ENCODE measurements at places on chromosomes 7 and 10.
A peak's percentile ranks its signal among the peaks of the same experiment; 100 is the strongest.

- no peak overlapping the region for H3K27ac ChIP-seq
- no peaks in the 10 kb centered on the region for H3K4me1 ChIP-seq
- no peaks in the 10 kb centered on the region for H3K36me3 ChIP-seq
- no peak overlapping the region for H3K4me3 ChIP-seq
- H3K27me3 ChIP-seq, result no peaks in the 10 kb centered on the region
These were observed 114.0 kb upstream of the CNTNAP2 start for GRCh38 chr7:146002431-146003078.

- no peaks in the 10 kb centered on the region for H3K36me3 ChIP-seq
- H3K4me3 ChIP-seq, result no peak overlapping the region
- H3K27ac ChIP-seq, result no peak overlapping the region
- DNase-seq, result no peak
These were observed 305.2 kb upstream of the PRKCQ start for GRCh38 chr10:6885284-6885683.

- H3K27me3 ChIP-seq, result peaks cover 43% of the 10 kb centered on the region
- peak overlapping the region; percentile 78 for H3K4me3 ChIP-seq
- peak overlapping the region; percentile 19 for H3K27ac ChIP-seq
- H3K4me1 ChIP-seq, result peaks cover 25% of the 10 kb centered on the region
These were observed 938 bp upstream of the CADPS2 start for GRCh38 chr7:122887198-122887597.

DNA sequence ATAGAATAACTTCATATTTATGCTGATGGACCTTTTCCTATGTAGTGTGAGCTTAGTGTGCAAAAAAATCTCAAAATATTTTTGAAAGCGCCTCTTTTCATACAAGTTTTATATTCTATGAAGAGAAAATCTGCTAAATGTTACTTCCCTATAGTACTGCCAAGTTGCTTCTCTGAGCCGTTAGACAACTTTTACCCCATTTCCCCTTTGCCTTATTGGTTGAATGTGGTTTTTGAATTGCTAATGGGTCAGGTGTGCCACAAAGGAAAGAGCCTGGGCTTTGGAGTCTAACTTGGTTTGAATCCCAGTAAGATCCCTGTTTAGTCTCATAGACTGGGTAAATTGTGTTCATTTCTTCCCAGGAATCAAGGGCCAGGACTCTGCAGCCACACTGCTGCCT lies 261.5 kb downstream of the SNX10 start:
- H3K4me3 ChIP-seq, result no peak overlapping the region
- H3K27me3 ChIP-seq, result peaks cover 21% of the 10 kb centered on the region
- H3K4me1 ChIP-seq, result peaks cover 21% of the 10 kb centered on the region
- DNase-seq, result no peak

DNA sequence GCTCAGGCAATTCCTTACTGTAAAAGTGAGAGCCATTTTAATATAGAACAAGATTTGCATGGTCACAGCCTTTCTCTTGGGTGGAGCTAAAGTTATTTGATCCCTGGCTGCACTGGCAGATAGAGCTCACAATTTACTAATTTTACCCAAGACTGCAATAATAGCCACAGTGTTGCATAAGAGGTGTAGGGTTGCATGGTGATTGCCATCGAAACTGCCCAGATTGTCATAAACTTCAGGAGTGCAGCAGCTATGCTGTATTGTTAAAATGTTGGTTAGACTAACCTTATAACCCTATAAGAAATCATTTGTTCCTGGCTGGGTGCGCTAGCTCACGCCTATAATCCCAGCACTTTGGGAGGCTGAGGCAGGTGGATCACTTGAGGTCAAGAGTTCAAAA lies 50.0 kb downstream of the VCL start:
- H3K4me1 ChIP-seq, result peaks cover 14% of the 10 kb centered on the region
- H3K27ac ChIP-seq, result no peak overlapping the region
- H3K27me3 ChIP-seq, result no peaks in the 10 kb centered on the region
- H3K36me3 ChIP-seq, result peaks cover 12% of the 10 kb centered on the region
- H3K4me3 ChIP-seq, result no peak overlapping the region
- DNase-seq, result no peak
